ENCODE measurements at places on chromosomes 6 and 20. TPM values are rescaled to one million over a fixed set of nuclear protein-coding genes. Genes with fewer than 3 reads are reported as not detected.

Gene EIF6
- total RNA-seq = 392 TPM

Gene LCA5
- 0.89 TPM for total RNA-seq

Gene ZSWIM1
- 7.1 TPM for total RNA-seq

Gene CALHM6
- not detected for total RNA-seq

Gene TUBB
- total RNA-seq = 952 TPM

Gene FKBP1A
- 535 TPM for total RNA-seq

Gene SEL1L2
- total RNA-seq = not detected

Gene CCN5
- 24.7 TPM for total RNA-seq

Gene EYA2
- 3.2 TPM for total RNA-seq

Gene RAD21L1
- total RNA-seq = not detected

Gene RWDD1
- 37.6 TPM for total RNA-seq

Gene FILIP1
- 0.48 TPM for total RNA-seq

Gene RIPPLY2
- total RNA-seq = 0.64 TPM

Gene IL20RA
- not detected for total RNA-seq

Gene PACRG
- total RNA-seq = not detected

Gene DYNLT2
- 0.49 TPM for total RNA-seq

Gene ELOVL4
- total RNA-seq = 1.5 TPM

Gene CEBPB
- 175 TPM for total RNA-seq

Gene GSTA2
- not detected for total RNA-seq

Gene PRR18
- total RNA-seq = 0.17 TPM

Gene ABHD12
- 97.1 TPM for total RNA-seq

Gene HLA-DOA
- not detected for total RNA-seq

Gene TMEM244
- total RNA-seq = not detected

Gene MROH8
- total RNA-seq = 0.79 TPM

Gene SYCP2
- 0.92 TPM for total RNA-seq

Gene TNF
- total RNA-seq = not detected

Gene FNDC1
- 0.07 TPM for total RNA-seq

Gene MUC21
- not detected for total RNA-seq

Gene TMEM217
- 0.99 TPM for total RNA-seq

Gene OPRM1
- not detected for total RNA-seq

Gene PKIB
- total RNA-seq = 0.66 TPM

Gene BPI
- not detected for total RNA-seq

Gene TPX2
- 117 TPM for total RNA-seq

Gene BFSP1
- 4.5 TPM for total RNA-seq

Gene TBC1D7
- 33.6 TPM for total RNA-seq

Gene EBF4
- 2.4 TPM for total RNA-seq

Gene RHAG
- total RNA-seq = 0.07 TPM

All from A549 treated with CpdA at 1 μM for 4 hours (cell line).